Stimulated activated CD8-positive, alpha-beta memory T cell treated with anti-CD3 and anti-CD28 coated beads, Interleukin-4, amount 100 ng/mL, for 1 hour (primary cell): ENCODE measurements at places on chromosomes 5 and 9.

DNA sequence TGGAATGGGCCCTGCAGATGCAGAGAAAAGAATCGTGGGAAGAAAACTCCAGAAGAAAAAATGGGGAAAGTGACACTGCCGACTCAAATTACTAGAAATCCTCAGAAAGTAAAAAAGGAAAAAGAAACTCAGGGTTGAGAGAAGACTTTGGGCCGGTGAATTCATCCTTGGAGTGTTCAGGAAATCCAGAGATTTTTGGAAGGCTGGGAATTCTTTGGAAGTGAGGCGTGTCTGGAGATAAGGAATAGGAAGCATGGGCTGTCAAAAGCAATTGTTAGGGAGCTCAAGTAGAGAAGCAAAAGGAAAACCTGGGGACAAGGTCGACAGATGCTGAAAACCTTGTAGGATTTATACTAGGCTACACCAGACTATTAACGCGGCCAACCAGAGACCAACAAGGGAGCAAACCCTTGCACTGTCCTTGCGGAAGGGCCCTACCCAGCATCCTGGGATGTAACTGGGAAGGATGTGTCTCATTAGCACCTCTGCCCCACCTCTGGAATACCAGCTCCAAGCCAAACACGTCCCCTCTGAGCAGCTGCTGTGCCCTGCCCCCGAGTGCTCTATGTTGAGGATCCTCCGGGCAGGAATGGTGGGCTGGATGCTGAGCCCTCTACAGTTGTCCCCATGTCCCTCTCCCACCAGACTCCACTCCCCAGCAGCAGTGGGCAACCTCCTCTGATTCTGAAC lies 11.6 kb downstream of the DAB2IP start:
- DNase-seq: no peak

- DNase-seq: no peak
These were observed 10.5 kb upstream of the TCOF1 start for GRCh38 chr5:150347003-150347402.

DNA sequence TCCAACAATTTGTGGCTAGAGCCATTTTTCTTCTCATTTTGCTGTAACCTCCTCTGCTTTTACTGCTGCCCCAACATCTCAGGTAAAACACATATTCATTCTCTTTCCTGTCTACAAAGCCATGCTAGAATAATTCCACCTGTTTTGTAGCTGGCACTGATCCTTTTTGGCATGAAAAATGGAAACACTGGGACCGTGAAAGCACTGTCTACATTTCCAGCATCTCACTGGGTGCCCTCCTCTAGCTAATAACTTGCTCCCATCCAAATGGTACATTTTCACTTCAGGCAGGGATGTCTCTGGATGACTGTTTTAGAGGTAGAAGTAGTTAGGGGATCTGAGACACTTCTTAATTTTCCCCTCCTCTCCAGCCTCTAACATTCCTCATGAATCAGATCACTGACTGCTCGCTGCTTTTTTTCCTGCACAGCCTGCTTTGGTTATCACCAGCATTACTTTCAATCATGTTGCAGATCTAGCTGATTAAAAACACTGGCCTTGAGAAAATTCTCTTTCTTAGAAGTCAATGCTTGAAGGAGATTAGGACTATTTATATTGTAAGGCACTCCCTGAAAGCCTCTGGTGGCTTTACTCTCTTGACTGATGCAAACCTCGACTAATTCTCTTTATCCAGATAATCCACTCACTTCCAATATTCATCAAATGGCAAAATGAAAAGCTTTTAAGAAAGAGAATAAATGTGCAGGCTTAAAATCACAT lies 1312.6 kb upstream of the DMAC1 start:
- no peak for DNase-seq

GRCh38 chr5:127068493-127069214 lies 4.6 kb downstream of the C5orf63 start:
- no peak for DNase-seq

- DNase-seq: no peak
These were observed 128.0 kb upstream of the IL12B start for GRCh38 chr5:159458217-159458711.

DNA sequence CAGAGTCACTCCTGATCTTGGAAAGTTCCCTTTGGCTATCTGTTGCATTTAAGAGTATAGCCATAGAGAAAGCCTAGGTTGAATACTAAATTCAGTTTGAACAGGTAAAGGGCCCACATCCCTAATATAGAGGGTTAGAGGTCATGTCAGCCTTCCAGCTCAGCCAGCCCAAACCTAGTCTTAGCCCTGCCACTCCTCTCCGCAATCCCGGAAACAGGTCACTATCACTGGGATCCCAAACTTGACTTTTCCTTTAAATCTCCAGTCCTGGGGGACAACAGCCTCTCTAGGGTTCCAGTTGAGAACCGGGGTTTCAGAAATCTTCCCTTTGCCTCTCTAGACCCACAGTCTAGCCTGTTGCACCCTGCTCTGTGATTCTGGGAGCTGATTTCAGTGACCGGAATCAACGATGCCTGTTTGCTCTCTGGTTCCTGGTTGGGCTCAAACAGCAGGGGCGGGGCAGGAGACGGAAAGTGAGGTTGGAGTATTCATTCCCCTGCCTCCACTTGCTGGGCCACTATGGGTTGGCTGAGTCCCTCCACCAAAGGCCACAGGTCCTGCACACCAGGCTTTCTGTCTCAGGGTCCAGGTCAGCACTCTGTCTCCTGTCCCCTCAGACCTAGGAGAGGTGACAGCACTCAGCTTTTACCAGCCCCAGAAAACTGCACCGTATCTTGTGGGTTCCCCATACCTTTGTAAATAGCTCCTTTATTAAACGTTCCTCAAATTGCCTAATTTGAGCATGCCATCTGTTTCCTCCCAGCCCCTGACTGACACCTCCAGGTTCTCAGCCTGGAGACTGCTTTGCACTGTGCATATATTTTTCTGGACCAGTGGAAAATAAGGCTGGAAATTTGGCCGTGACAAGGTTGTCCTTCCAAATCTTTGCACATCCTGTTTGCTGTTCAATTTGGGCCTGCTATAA lies 23.8 kb upstream of the CPEB4 start:
- no peak for DNase-seq

GRCh38 chr9:136341769-136342168 lies 14.4 kb downstream of the GPSM1 start:
- no peak for DNase-seq

DNA sequence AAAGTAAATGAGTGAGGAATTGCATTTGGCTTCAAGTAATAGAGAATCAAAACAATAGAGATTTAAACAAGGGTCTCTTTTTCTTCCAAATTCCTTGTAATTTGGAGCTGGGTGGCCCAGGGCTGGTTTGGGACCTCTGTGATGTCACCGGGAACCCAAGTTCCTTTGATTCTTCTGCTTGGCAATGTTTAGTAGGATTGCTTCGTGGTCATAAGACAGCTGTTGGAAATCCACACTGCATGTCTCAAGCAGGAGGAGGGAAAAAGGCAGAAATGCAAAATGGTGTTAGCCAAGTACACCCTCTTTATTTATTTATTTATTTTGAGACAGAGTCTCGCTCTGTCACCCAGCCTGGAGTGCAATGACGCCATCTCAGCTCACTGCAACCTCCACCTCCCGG lies 72.6 kb upstream of the IL12B start:
- DNase-seq: no peak

- DNase-seq: no peak
These were observed 1890.1 kb upstream of the WWC1 start for GRCh38 chr5:166401391-166401790.

GRCh38 chr5:5323551-5323950 lies 98.9 kb upstream of the ICE1 start:
- no peak for DNase-seq

GRCh38 chr5:3220638-3221288 lies 374.9 kb upstream of the IRX1 start:
- no peak for DNase-seq

- DNase-seq: no peak
These were observed 14.2 kb upstream of the RGS3 start for GRCh38 chr9:113449376-113449775.

DNA sequence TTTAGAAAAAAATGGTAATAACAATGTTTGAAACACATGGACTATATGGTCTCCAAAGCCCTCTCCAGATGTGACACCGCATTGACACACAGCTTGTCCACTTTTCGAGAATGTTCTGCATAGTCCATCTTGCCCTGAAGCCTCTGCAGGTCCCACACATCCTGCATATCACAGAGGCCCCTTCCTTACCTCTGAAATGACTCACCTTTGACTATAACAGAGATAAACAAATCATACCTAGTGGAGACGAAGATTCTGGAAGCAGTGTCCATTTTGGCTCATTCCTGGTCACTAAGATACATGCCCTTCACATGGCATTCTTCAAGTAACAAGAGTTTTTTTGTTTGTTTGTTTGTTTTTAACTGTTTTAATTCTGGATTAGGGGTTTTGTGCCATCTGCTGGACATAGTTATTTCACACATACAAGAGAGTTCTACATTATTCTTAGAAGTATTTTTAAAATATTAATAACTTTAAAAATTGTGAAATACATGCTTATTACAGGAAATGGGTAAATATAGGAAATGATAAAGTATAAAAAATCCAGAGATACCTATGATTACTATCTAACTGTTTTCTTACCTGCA lies 5.1 kb downstream of the ARL14EPL start:
- no peak for DNase-seq
